Camera-type eye (tissue), 1 donor: ENCODE measurements at places on chromosomes 16 and 17. TPM values are rescaled to one million over a fixed set of nuclear protein-coding genes. Genes with fewer than 3 reads are reported as not detected.

KRTAP4-8 gene
- total RNA-seq, result not detected

NXPH3 gene
- 6.5 TPM for total RNA-seq

TNFRSF13B gene
- total RNA-seq, result not detected

G6PC1 gene
- not detected for total RNA-seq

CA10 gene
- total RNA-seq, result 50.0 TPM

ZFP3 gene
- total RNA-seq, result 11.7 TPM

FOXJ1 gene
- total RNA-seq, result 1.6 TPM
